ENCODE measurements at places on chromosomes 2 and 18. TPM values are rescaled to one million over a fixed set of nuclear protein-coding genes. Genes with fewer than 3 reads are reported as not detected.

RASGRP3 gene
- total RNA-seq: 8.6 TPM

- DNase-seq: peak; percentile 50
Measured at GRCh38 chr18:10035281-10035991, 121.6 kb downstream of the VAPA start.

LONRF2 gene
- total RNA-seq: 1.4 TPM

SERPINB12 gene
- not detected for total RNA-seq

DNA sequence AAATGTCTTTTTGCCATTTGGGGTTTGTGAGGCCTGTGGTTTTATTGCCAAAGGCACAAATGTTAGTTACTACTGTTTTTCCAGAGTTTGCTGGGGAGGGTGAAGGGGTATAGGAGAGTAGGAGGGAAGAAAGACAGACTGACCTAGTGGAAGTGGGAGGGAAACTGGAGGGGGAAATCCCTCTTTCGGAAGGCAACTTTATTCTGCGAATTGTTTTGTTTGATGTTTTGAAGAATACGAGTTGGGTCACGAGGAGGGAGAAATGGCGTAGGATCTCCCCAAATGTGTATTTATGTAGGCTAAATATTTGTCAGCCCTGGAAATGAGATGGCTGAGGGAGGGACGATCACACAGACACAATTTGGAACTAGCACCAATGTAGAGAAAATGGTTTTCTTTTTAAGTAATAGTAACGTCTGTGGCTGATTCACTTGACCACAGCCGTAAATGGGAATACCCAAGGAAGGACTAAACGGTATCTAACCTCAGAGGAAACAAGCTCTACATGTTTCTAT, 172.3 kb downstream of the ICOS start:
- no peak for DNase-seq

DNA sequence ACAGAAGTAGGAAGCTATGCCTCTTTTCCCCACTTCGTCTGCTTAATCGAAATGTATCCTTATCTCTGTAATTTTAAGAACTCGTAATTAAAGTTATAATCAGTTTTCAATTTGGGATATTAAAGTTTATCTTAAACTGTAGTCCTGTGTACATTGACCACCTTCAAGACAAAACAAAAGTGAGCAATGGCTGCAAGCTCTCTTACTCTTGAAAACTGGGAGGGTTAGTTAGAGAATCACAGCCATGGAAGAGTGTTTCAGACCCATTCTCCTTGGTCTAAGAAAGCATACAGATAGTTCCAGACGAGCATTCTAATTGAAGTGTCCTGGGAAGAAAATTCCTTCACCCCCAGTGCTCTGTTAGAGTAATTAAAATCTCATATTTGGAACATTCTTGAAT, 2.0 kb downstream of the KCMF1 start:
- DNase-seq: no peak

POU3F3 gene
- not detected for total RNA-seq

DNA sequence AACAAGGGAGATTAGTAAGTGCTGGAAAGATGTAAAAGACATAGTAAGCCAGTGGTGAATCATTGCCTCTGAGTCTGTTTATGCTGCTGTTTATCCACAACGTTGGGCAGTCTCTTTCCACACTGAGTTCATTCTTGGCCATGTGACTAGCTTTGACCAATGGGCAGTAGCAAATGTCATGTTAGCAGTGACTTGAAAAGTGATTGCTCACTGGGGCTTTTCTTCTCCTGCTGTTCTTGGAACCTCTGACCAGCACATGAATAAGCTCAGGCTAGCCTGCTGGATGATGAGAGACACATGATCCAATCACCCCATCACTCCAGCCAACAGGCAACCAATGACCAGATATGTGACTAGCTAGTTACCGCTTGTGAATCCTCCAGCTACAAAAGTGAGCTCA, 360.4 kb downstream of the SLC4A3 start:
- DNase-seq: peak; percentile 60

DNA sequence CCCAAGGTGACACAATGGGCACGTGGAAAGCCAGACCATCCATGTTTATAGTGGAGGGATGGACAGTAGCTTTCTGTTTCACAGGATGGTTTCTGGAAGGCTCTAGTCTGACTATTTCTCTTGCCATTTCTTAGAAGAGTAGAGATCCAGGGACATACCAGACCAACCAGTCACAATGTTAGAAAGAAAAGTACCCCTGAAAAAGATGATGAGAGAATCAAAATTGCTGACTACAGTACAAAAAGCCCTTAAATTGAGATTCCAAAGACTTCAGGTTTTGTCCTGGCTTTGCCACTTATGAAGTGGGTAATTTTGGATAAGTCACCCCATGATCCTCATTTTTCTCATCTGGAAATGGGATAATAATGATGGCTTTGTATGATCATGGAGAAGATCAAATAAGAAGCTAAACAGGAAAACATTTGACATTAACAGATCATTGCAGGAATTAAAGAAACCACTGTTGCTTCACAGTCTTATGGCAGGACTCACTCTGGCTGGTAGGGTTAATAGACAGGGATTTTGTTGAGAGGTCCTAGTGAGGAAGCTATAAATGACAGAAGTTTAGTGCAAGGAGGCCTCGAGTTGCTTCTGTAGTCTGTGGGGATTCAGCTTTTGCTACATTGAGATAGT, 386.0 kb downstream of the IRS1 start:
- DNase-seq: no peak

Data from hepatocyte (in vitro differentiated cells).